Stimulated activated CD8-positive, alpha-beta memory T cell treated with anti-CD3 and anti-CD28 coated beads, Interleukin-15, amount 100 ng/mL, for 48 hours (primary cell): ENCODE measurements at places on chromosomes 3 and 15.

- no peak for DNase-seq
These were observed 11.1 kb upstream of the MCF2L2 start for GRCh38 chr3:183439515-183439914.

DNA sequence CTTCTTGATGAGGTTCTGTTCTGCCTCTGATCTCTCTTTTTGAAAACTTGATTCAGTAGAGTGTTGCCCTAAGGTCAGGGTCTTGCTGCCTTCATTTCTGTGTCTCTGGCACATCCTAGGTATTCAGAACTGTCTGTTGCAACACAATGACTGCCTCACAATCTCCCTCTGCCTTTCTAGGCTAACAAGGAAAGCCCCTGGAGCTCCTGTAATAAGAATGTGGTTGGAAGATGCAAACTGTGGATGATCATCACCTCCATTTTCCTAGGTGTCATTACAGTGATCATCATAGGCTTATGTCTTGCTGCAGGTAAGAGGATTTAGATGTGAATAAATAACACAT lies 7.0 kb downstream of the C3orf52 start:
- DNase-seq = no peak

- no peak for DNase-seq
These were observed 258.5 kb downstream of the PTPRG start for GRCh38 chr3:61819861-61820260.

GRCh38 chr15:79916502-79917132 lies 19.8 kb upstream of the MTHFS start:
- DNase-seq = no peak

GRCh38 chr3:190499122-190499521 lies 14.8 kb upstream of the IL1RAP start:
- no peak for DNase-seq

GRCh38 chr15:67385971-67386370 lies 131.4 kb downstream of the IQCH start:
- no peak for DNase-seq

- DNase-seq = no peak
These were observed 114.9 kb downstream of the SV2B start for GRCh38 chr15:91214675-91215590.

GRCh38 chr3:183909030-183909600 lies 24.4 kb upstream of the PARL start:
- no peak for DNase-seq

- DNase-seq = no peak
These were observed 36.0 kb upstream of the ULK4 start for GRCh38 chr3:41997702-41998550.

DNA sequence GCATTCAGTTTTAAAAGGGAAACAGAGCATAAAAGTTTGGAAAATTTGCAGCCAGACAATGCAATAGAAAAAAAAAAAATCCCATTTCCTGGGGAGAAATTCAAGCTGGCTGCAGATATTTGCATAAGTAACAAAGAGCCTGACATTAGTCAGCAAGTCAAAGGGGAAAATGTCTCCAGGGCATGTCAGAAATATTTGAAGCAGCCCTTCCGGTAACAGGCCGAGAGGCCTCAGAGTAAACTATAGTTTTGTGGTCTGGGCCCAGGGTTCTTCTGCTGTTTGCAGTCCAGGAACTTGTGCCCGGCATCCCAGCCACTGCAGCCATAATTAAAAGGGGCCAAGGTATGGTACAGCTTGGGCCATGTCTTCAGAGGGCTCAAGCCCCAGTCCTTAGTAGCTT lies 411.6 kb upstream of the BCHE start:
- no peak for DNase-seq

DNA sequence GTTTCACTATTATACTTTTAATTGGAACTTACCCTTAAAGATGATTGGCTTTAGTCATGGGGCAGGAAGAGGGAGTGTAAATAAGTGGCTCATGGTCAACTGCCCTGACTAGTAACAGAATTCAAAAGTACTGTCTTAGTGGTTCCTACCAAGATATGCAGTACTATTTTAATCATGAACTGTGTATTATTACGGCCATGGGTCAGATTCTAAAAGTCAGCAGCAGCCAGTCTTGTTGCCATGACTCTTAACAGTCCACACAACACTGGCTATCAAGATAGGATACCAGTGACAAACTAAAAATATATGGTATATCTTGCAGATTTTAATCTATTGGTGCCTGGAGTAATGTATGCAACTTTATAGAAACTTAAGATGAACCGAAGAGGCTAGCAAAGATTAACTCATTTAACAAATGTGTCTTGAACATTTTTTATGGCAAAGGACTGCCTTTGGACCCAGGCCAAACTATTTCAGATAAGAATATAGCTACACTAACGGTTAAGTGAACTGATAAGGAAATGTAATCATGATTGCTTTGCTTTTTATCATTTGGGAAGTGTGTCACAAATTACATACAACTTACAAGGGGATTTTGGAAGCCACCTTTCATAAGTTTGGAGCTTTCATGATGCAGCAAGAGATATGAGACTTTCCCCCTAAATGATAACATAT lies 163.7 kb downstream of the TCF12 start:
- DNase-seq = no peak
